Endothelial cell of umbilical vein (primary cell): ENCODE measurements at places on chromosomes 6 and 20. TPM values are rescaled to one million over a fixed set of nuclear protein-coding genes. Genes with fewer than 3 reads are reported as not detected.
A peak's percentile ranks its signal among the peaks of the same experiment; 100 is the strongest.

DNA sequence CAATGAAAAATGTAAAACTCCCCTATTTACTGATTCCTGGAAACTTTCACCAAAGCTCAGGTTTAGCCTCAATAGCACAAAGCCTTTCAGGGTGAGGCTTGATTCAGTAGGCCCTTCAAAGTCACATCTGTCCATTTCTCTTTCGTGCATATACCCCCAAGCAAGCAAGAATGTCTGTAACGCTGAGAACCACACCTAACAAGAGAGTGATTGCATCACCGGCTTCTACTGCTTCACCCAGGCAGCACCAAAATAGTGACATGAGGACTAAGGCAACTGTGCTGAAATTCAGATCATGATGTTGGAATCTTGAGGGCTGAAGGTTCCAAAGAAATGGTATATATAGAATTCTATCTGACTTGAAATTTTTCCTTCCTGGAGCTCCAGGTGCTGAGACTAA, 26.1 kb downstream of the CGA start:
- DNase-seq, result no peak

- no peak for DNase-seq
Measured at GRCh38 chr6:119459207-119459974, 109.8 kb upstream of the MAN1A1 start.

- no peak for DNase-seq
Measured at GRCh38 chr20:56903421-56903820, 274.3 kb downstream of the TFAP2C start.

- no peak for DNase-seq
Measured at GRCh38 chr6:118383924-118384323, 164.2 kb upstream of the PLN start.

DNA sequence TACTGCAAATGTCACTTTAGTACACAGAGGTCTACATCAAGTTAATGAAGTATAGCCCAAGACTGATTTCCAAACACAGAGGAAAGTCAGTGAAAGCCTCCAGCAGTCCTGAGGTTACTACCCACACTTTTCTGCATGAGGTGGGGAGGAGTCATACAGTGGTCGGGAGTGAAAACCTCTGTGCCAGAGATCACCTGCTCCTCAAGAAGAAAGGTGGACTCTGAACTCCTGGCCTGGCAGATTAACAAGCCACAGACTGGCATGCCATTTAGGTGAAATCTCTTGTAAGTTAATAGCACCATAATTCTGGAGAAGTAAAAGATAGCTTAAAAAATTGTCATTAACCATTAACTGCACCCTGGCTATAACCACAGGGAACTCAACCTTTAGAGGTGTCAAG, 125.0 kb upstream of the LAMP5 start:
- no peak for DNase-seq

GRCh38 chr20:33273117-33273851, 9.7 kb upstream of the BPIFB1 start:
- no peak for DNase-seq

DNA sequence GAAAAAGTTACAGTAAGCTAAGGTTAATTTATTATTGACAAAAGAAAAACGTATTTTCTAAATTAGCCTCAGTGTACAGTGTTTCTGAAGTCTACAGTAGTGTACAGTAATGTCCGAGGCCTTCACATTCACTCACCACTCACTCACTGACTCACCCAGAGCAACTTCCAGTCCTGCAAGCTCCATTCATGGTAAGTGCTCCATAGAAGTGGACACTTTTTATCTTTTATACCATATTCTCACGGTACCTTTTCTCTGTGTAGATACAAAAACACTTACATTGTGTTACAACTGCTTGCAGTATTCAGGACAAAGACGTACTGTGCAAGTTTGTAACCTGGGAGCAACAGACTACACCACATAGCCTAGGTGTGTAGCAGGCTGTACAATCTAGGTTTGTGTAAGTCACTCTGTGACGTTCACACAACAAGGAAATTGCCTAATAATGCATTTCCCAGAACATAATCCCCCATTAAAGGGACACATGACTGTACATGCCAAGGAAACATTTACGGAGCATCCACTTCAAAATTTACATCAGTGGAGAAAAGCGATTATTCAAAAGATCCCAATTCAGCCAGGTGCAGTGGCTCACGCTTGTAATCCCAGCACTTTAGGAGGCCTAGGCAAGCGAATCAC, 133.4 kb downstream of the BANF2 start:
- no peak for DNase-seq

GRCh38 chr6:156778454-156779205, 1.5 kb downstream of the ARID1B start:
- DNase-seq, result peak; percentile 43

GRCh38 chr6:121533321-121533841, 97.9 kb downstream of the GJA1 start:
- DNase-seq, result no peak

DNA sequence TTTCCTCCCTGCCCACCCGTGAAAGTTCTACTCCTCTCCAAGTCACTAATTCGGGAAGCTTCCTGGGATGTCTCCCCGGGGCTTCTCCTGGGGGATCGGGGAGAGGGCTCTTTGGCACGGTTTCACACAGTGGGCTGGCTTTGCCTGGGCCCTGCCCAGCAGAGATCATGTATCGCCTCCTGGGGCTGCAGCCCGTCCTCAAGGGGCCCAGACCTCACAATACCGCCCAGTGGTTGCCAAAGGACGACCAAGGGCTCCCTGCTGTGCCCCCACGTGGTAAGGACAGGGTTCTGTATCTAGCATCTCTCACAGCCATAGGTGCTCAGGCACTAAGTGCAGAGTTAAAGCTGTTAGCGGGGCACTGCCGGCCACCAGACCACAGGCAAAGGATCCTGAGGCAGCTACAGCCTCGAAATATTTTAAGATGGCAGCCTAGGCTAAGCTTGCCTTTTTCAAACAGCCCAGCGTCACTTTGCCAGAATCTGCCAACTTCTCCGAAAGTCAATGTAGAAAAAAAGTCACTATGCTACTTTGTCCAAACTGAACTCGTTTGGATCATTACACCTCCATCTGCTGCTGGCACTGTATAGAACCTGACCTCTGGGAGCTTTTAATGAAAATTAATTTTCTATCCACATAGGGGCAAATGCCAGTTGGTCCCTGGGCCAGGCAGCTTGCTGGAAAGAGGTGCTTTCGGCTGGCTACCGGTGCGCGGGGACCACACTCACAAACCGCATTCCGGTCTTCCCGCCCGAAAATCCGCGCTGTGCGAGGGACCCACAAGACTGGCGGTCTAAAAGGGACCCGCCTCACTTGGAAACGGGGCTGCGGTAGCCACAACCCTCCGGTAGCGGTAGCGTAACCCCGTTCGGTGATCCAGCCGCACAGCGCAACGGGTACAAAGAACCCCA, 1.3 kb upstream of the NNAT start:
- peak; percentile 41 for DNase-seq

- DNase-seq, result no peak
Measured at GRCh38 chr6:169866668-169867521, 115.5 kb downstream of the ERMARD start.

DNA sequence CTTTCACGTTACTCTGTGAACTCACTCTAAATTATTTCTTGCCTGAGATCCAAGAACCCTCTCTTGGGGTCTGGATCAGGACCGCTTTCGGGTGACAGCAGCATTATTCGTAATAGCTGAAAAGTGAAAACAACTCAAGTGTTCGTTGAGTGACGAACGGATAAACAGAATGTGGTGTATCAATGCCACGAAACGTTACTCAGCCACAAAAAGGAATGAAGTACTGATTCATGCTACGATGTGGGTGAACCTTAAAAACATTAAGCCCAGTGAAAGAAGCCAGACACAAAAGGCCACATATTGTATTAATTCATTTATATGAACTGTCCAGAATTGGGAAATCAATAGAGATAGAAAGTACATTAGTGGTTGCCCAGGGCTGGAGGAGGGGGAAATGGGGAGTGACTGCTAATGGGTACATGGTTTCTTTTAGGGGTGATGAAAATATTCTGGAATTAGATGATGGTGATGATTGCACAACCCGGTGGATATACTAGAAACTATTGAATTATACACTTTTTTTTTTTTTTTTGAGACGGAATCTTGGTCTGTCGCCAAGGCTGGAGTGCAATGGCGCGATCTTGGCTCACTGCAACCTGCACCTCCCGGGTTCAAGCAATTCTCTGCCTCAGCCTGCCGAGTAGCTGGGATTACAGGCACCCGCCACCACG, 8.4 kb downstream of the PTGIS start:
- no peak for DNase-seq

DNA sequence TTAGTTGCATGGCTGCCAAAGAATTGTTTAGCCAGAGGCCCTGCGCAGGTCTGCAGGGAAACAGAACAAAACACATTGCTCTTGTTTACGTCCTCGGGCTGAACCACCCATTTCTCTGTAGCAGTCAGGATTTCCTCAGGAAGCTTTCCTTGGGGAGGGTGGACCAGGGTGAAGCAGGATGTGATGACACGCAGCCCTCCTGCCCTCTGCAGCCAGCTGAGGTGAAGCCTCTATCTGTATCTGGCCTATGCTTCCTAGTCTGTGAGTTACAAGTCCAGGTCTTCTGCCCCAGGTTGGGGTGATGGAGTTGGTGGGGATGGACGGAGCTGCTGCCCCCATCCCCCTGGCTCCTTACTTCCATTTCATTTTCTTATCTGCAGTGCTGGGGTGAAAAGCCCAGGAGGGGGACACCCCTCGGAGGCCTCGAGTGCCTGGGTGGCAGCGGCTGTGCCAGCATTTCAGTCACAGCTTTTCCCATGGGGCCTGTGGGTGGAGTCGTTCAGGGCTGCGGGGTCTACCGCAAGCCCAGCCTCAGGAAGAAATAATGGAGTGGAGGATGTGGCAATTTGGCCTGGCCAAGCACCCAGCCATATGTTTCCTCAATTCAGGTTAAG, 24.9 kb downstream of the SASH1 start:
- peak; percentile 99 for DNase-seq

- DNase-seq, result no peak
Measured at GRCh38 chr6:67986694-67987232, 648.3 kb upstream of the ADGRB3 start.

- peak; percentile 63 for DNase-seq
Measured at GRCh38 chr6:44338228-44339122, 4.0 kb upstream of the SPATS1 start.

The SERINC1 gene
- total RNA-seq, result 76.5 and 82.0 TPM in 2 replicates

The OPRM1 gene
- not detected in 2 replicates for total RNA-seq

The CRNKL1 gene
- total RNA-seq, result 20.6 and 22.3 TPM in 2 replicates

The HRH3 gene
- not detected in 2 replicates for total RNA-seq
